Pericardium fibroblast (primary cell): ENCODE measurements at places on chromosomes 3 and 15. TPM values are rescaled to one million over a fixed set of nuclear protein-coding genes. Genes with fewer than 3 reads are reported as not detected.

The SPTBN5 gene
- total RNA-seq, result under 0.01 TPM in 1 of 2 replicates, not detected in the other

The GOLGA8M gene
- 0.09 and 1.8 TPM in 2 replicates for total RNA-seq

The PML gene
- 79.1 and 85.5 TPM in 2 replicates for total RNA-seq

The LRRC2 gene
- total RNA-seq, result 0.09 and 0.12 TPM in 2 replicates

The DVL3 gene
- total RNA-seq, result 51.8 and 57.9 TPM in 2 replicates

The ACKR4 gene
- total RNA-seq, result 0.23 TPM in 1 of 2 replicates, not detected in the other

The P2RY14 gene
- total RNA-seq, result not detected in 2 replicates

The CCDC80 gene
- total RNA-seq, result 1,145 and 1,533 TPM in 2 replicates

The NGLY1 gene
- total RNA-seq, result 17.7 and 24.0 TPM in 2 replicates

The C3orf52 gene
- total RNA-seq, result 1.3 and 2.9 TPM in 2 replicates

The SAXO2 gene
- total RNA-seq, result 0.51 TPM in 1 of 2 replicates, not detected in the other

The NMNAT3 gene
- total RNA-seq, result 0.93 and 1.0 TPM in 2 replicates

The CHRNA7 gene
- total RNA-seq, result not detected in 2 replicates

The RTP4 gene
- total RNA-seq, result 0.35 TPM in 1 of 2 replicates, not detected in the other

The AADACL2 gene
- total RNA-seq, result not detected in 2 replicates

The GABRB3 gene
- total RNA-seq, result 0.09 and 1.3 TPM in 2 replicates

The ATP13A5 gene
- not detected in 2 replicates for total RNA-seq
